M059J (cell line): ENCODE measurements at places on chromosomes 3 and 15.
A peak's percentile ranks its signal among the peaks of the same experiment; 100 is the strongest.

DNA sequence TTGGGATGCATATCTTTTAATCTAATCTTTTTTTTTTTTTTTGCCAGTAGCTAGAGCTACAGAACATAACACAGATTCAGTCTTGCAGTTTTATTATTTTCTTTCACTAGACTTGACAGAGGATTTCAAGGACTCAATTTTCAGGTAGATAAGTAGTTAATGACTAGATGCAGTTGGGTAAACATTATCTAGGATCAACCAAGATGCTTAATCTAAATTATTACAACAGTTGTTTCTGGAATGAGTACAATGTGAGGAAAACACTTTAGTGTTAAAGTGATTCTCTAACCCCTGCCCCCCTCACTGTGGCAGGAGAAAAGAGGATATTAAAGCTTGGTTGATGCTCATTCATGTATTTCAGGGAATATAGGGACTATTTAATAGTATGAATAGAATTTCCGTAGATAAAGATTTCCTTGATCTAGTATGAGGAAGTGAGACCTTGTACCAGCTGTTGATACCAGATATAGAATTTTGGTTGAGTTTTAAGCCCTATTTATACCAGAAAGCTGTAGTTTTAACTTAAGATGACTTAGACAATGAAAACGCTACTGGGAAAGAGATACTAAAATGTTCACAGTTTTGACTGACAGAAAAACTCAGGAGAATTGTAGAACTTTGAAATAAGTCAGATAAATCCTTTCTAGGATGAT lies 389.0 kb upstream of the C2CD4B start:
- DNase-seq, result no peak

- DNase-seq, result peak; percentile 40
Measured at GRCh38 chr3:166456286-166456685, 619.1 kb upstream of the BCHE start.

DNA sequence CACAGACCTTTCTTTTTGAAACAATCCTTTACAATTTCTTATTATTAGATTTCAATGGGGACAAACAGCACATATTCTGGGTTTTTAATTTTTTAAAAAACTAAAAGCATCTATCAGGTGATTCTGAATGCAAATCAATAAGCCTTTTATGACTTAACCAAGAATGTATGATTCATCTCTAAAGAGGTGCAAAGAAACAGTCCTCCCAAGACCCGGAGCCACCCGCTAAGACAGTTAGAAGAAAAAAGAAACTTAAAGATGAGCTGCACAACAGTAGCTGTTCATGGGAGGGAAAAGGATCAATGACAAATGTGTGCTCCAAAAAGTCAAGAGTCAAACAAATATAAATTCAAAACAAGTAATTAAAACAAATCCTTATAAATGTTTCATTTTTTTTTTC lies 319.5 kb downstream of the THSD4 start:
- DNase-seq, result peak; percentile 34

DNA sequence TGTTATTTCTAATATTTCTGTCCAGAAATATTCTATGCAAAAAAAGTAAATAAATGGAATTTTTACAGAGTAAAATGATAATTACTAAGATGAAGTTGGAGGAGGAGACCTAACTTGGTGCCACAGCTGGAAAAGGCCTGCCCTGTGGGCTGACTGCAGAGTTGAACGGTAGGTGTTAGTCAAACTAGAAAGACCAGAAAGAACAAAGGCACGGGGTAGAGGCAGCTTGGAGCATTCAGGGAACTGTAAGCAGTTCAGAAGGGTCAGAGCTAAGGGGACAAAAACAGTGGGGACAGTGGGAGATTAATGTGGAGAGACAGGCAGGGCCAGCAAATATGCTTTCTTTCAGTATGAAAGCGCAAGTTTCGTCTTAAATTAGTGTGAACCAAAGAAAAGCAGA lies 39.3 kb upstream of the PTPRG start:
- no peak for DNase-seq

DNA sequence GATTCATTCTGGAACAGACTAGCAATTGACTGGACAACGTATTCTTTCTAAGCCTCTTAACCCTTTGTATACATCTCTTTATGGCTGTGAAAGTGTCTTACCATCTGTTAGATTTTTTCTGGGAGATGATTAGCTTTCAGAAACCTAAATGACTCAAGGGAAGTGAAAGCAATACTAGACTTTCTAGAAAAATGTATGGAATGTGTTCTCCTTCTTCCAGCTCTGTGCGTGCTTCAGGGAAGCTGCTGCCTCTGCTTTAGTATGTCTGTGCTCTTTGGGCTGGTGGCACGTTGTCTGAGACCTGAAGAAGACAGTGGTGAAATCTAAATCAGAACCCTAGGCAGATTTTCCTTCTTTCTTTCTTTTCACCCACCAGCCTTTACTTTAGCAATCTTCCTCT lies 89.5 kb downstream of the ITPR1 start:
- no peak for DNase-seq

DNA sequence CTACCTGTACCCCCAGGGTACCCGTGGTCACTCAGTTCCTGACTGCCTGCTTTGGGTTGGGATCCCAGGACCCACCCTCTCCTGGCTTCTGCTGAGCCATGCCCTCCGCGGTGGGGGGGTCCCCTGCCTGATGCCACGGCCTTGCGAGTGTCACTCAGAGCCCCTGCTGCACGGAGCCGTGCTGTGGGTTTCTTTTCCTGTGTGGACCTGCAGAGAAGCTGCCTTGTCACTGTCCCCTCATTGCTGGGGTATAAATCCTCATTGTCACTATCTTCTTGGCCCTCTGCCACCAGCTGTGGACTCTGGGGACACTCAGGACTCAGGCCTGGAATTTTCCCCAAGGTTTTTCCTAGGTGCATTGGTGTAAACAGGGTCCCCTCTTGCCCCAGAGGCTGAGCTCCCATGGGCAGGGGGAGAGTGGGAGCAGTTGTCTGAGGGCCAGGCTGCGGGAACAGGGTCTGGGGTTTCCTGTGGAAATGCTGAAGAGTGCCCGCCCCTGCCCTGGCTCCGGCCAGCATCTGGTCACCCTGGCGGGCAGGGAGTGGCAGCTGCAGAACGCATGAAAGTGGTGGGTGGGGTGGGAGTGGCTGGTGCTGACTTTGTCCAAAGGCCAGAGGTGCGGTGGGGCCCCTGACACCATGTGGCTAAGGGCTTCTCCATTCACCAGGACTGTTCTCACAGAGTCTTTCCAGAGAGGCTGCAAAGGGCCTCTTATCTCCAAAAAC lies 191.7 kb downstream of the GOLGA6L6 start:
- no peak for DNase-seq

GRCh38 chr3:13332740-13333139 lies 87.4 kb downstream of the NUP210 start:
- no peak for DNase-seq

GRCh38 chr3:95815828-95816227 lies 998.6 kb upstream of the EPHA6 start:
- peak; percentile 14 for DNase-seq

GRCh38 chr3:155504682-155505081 lies 211.2 kb upstream of the STRIT1 start:
- no peak for DNase-seq
